Posterior vena cava (tissue), 2 donors: ENCODE measurements at places on chromosomes 5 and 9. TPM values are rescaled to one million over a fixed set of nuclear protein-coding genes. Genes with fewer than 3 reads are reported as not detected.

AGXT2 gene
- not detected for total RNA-seq

C9orf152 gene
- not detected for total RNA-seq

- DNase-seq, result no peak
Measured at GRCh38 chr9:99024959-99025358, 80.0 kb upstream of the TGFBR1 start.

OTP gene
- not detected for total RNA-seq

GRCh38 chr5:30878746-30879145, 314.7 kb upstream of the CDH6 start:
- DNase-seq, result no peak

DNA sequence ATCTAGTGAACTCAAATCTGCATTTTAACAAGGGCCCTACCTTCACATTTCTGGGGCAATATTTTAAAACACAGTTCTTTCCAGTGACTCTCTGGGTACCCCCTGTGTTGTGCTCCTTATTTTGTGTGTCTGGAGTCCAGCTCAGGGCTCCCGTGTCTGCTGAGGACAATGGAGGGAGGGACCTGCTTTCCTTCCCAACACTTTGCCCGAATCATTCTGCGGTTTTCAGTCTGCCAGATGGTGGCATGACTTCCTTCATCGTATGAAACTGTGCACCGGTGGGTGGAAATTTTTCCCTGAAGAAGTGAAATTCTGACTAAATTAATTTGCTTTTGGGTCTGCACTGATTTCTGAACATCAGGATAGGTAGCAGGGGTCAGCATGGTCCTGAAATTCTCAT, 153.6 kb upstream of the CD180 start:
- no peak for DNase-seq

DNA sequence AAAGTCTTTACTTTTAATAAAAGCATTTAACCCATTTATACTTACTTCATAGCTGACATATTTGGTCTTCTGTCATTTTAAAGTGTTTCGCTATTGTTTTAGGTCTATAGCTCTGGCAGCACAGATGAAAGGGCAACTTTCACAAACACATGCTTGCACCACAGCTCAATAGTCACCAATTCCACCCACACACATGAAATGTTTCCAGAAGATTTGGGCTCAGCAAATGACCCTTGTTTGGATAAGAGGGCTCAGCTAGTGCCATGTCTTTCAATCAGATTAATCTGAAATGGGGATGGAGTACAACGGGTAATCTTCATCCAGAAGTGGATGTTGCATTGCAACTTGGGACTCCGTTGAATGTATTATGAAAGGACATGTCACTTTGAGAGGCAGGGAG, 176.0 kb downstream of the FGF18 start:
- DNase-seq, result no peak

GRCh38 chr5:172417983-172418630, 36.2 kb downstream of the SH3PXD2B start:
- DNase-seq, result peak; percentile 97
